Activated naive CD8-positive, alpha-beta T cell treated with anti-CD3 and anti-CD28 coated beads, Interleukin-2, amount 50 U/mL, for 24 hours (primary cell): ENCODE measurements at places on chromosomes 3 and 15.

DNA sequence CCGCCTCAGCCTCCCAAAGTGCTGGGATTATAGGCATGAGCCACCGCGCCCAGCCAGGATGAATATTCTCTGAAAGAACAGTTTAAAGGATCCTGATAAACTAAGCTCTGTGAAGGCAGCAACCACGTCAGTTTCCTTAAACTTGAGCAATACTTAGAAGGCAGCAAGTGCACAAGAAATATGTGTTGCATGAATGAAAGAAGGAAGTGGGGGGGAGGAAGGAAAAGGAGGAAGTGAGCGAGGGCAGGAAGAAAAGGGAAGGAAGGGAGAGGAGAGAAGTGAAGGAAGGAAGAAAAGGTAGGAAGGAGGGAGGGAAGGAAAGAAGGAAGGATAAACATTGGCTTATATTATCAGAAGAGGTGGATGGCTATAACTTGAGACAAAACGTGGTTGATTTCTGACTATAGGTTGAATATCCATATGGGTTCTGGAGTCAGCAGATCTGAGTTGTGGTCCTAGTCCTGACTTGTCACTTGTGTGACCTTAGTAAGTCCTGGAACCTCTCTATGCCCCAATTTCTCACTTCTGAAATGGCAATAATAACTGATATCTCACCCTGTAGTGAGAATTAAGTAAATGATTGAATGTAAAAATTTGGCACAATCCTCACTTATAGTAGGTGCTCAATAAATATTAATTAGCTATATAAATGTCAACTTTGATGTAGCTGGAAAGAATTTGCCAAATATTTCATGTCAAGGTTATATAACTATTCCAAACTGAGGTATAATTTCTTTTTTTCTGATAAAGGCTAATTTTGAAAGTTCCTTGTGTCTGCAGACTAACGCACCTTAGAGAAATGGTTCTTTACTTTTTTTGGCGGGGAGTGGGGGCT is 12.0 kb upstream of the SEMA4B start:
- no peak for DNase-seq

DNA sequence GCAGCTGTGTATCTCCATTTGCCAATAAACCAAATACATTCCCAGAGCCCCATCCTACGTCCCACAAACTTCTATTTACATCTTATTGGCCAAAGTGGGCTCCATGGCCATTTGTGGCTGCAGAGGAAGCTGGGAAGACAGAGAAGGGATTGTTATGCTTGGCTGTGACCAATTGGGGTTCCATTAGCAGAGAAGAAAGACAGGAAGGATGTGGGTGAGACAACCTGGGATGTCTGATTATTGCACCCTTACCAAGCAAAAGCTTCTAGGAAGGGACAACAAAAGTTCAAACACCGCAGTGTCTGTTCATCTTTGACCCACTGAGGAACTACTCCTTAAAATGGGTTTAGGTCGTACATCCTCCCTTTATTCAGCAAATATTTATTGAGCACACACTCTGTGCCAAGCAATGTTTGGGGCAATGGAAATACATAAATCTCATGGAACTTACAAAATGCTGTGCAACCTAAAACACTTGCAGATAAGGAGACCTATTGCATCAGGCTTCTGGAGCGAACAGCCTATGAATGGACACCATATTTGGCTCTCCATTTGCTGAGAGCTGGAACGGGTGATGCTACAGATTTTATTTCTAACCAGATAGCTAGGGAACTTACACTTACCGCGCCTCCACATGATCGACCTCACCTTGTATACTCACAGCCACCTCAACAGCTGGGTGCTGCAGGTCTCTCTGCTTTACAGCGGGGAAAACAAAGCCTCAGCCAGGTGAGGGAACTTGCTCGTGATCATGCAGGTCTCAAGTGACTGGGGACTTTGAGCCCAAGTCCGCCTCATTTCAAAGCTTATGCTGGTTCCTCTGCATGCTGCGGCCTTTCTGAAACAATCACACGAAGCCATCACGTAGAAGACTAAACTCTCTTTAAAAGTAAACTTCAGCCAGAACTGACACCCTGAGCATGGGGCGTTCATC is 21.4 kb upstream of the NR2E3 start:
- DNase-seq, result no peak

DNA sequence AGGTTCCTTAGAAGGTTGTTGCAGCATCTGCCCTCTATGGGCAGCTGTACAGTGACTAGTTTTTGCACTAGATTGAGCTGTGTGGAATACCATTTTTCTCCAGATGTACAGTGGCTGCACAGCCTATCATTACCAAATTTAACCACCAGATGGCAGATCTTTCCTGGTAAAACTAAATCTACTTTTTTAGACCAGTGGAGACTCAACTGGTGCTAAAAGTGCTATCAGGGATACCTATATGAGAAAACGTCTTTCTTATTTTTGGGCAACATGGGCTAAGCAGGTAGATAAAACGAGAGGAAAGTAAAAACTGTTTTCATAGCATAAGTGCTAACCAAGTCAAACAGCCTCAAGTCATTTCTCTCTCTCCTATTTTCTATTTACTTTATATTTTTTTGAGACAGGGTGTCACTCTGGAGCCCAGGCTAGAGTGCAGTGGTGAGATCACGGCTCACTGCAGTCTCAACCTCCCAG is 21.2 kb downstream of the IGSF10 start:
- DNase-seq, result no peak

DNA sequence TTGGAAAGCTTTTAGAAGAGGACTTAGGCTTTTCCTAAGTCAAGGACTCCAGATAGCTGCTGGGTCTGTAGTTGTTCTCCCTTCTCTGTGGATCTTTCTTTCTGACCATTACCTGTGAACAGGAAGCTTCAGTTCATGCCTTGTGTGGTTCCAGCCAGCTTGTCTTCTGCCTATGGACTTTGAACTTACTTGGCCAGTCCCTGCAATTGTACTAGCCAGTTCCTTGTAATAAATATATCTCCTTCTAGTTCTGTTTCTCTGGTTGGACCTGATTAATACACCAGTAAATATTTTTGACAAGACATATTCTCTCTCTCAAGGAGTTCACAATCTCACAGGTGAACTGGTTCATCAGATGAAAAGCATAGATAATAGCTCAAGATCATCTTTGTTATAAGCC is 341.3 kb upstream of the DPPA4 start:
- DNase-seq, result no peak

GRCh38 chr15:36579792-36580431 is 486 bp downstream of the CDIN1 start:
- peak; percentile 29 for DNase-seq

- no peak for DNase-seq
Measured at GRCh38 chr3:143060906-143061305, 58.7 kb upstream of the CHST2 start.

- no peak for DNase-seq
Measured at GRCh38 chr3:14687360-14687759, 12.4 kb downstream of the C3orf20 start.

- DNase-seq, result no peak
Measured at GRCh38 chr15:75636026-75636425, 4.0 kb downstream of the IMP3 start.

DNA sequence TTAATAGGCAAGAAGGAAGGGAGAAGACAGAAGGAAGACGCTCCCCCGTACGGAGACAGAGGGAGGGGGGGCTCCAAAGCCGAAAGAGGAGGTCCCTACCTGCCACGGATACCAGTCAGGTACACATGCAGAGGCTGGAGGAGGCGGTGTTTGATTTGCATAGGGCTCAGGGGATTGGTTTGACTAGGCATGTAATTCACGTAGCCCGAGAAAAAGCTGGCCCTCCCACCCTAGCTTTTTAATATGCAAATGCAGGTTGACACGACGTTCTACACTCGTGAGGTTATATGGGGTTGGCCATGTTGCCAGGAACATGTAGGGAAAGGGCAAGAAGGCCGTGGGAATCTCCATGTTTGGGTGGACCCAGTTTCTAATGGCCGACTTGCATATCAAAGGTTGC is 29.8 kb downstream of the ZNF592 start:
- no peak for DNase-seq

GRCh38 chr3:126921085-126921824 is 61.7 kb upstream of the PLXNA1 start:
- DNase-seq, result no peak

- no peak for DNase-seq
Measured at GRCh38 chr15:65083262-65083701, 6.7 kb downstream of the KBTBD13 start.

GRCh38 chr3:11671648-11672100 is 28.0 kb upstream of the VGLL4 start:
- no peak for DNase-seq

- DNase-seq, result no peak
Measured at GRCh38 chr15:47565949-47566348, 151.4 kb upstream of the SEMA6D start.

GRCh38 chr15:60961541-60962485 is 267.3 kb downstream of the RORA start:
- DNase-seq, result no peak

DNA sequence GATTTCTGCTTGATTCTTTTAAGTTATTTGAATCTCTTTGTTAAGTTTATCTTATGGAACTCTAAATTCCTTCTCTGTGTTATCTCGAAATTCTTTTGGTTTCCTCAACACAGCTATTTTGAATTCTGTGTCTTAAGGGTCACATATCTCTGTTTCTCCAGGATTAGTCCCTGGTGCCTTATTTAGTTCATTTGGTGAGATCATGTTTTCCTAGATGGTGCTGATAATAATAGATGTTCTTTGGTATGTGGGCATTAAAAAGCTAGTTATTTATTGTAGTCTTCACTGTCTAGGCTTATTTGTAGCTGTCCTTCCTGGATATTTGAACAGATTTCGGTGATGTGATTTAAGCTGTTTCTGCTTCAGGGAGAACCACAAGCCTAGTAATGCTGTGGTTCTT is 615.6 kb upstream of the NECTIN3 start:
- DNase-seq, result no peak

- DNase-seq, result no peak
Measured at GRCh38 chr3:126261037-126261436, 80.7 kb upstream of the ALDH1L1 start.

GRCh38 chr3:31858439-31858838 is 122.6 kb downstream of the OSBPL10 start:
- no peak for DNase-seq

DNA sequence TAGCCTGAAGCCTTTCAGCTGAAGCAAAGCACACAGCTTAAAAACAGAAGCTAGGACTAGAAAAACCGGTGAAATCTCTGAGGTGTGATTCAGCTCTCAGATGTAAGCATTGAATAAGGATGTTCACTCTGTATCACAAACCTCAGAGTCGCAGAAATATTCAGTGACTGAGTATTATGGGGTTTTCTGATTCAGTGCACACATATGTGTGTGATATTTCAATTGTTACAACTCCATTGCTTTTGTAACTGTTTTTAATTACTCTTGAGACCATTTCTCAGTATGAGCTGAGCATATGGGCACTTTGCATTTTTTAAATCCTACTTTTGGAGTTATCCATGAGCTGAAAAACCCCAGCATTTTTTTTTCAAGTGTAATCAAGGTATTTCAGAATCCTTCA is 868.8 kb downstream of the NTRK3 start:
- DNase-seq, result no peak

- no peak for DNase-seq
Measured at GRCh38 chr15:70014860-70015490, 82.7 kb downstream of the TLE3 start.

DNA sequence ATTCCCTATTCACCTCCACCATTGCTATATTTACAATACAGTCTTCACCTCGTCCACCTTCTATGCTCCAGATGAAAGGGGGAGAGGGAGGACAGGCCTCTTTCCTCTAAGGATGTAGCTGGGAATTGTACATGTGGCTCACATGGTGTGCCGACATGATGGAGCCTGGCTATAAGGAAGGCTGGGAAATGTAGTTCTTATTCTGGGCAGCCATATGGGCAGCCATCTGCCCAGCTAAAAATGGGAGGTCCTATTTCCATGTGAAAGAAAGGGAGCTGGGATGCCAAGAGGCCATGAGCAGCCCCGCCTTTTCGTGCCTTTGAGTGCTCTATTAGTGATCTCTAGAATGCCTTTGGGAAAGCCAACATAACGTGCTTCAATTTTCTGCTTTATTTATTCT is 27.1 kb upstream of the MGLL start:
- no peak for DNase-seq

DNA sequence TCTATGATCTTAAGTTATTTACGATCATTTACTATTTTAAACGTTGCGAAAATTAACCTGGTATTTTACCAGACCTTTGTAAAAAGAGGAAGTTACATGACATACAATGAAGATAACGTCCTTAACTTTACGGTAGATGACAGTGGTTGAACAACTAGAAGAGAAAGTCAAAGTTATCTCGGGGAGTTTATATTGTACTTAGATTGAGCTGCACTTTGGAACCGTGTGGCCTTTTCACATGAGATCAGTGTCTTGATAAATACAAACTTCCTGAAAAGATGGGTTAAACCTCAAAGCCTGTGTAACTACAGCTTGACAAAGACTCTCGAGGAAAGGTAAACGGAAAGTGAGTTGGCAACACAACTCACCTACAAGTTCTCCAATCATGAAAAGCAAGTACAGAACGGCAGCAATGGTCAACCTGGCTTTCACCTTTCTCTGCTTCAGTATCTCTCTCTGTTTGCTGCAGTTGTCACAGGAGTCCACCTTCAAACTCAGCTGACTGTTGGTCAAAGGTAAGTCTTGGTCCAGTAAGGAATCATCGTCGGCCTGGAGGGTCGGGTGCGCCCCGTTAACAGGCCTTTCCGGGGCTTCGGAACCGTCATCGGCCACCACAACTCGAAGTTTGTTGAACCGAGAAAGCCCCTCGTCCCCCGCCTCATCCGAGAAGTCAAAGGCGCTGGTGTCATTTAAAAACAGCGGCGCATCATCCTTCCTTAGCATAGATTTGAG is 793 bp downstream of the SLC30A4 start:
- no peak for DNase-seq

- DNase-seq, result no peak
Measured at GRCh38 chr15:49101536-49101935, 53.9 kb downstream of the COPS2 start.

DNA sequence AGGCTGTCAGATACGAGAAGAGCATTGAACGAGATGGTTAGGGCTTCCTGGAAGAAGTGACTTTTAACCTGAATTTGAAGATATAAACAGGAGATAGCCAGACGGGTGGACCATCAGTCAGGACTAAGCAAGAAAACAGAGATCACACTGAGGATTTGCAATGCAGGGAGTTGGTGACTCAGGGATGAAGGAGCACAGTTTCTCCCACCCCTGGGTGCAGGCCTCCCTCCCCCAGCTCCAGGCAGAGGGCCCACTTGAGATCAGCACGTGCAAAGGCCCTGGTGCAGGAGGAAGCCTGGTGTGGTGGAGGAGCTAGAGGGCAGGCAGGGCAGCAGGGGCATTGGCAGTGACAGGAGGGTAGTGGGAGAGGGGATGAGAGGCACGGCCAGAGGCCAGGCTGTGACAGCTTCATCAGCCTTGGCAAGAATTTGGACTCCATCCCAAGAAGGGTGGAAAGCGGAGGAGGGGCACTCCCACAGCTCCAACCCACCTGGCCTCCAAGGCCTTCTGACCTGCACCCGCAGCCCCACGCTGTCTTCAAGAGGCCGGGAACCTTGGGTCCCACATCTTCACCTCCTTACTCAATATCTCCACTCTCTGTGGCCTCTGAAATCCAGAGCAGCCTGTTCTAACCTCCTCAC is 8.7 kb upstream of the PCSK6 start:
- no peak for DNase-seq

- DNase-seq, result peak; percentile 13
Measured at GRCh38 chr3:122030381-122031122, 8.5 kb upstream of the ILDR1 start.
